ENCODE measurements at places on chromosomes 12 and 14.

GRCh38 chr12:12171991-12172511, 94.8 kb downstream of the LRP6 start:
- no peak for DNase-seq

- DNase-seq, result no peak
These were observed 158.0 kb downstream of the KCNK10 start for GRCh38 chr14:88164906-88165534.

- no peak for DNase-seq
These were observed 92.4 kb downstream of the PELI2 start for GRCh38 chr14:56210571-56210970.

- DNase-seq, result no peak
These were observed 82.3 kb downstream of the KCNMB4 start for GRCh38 chr12:70448371-70448770.

DNA sequence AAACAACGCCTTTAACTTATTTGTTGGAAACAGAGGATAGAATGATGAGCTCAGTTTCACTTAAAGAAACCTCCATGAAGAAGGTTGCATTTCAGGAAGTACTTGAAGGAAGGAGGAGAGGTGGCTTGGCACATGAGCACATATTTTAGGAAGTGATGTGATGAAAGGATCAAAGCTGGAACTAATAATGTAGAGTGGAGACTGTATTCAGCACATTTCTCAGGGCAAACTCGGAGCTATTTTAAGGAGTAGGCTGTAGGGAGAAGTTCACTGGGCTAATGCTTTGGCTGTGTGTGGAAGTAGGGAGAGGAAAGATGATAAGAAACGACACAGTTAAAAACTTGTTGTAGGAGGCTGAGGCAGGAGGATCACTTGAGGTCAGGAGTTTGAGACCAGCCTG, 272.8 kb downstream of the AKAP6 start:
- DNase-seq, result no peak

GRCh38 chr14:73751157-73751691, 37.0 kb upstream of the PNMA1 start:
- DNase-seq, result no peak

- no peak for DNase-seq
These were observed 314.6 kb downstream of the BCL11B start for GRCh38 chr14:98957211-98958047.

Data from effector CD4-positive, alpha-beta T cell (primary cell).